CD4-positive, alpha-beta T cell treated with Interleukin-10 for 1 hour (primary cell): ENCODE measurements at places on chromosomes 5 and 9.

GRCh38 chr5:73412597-73412988 lies 36.0 kb downstream of the FOXD1 start:
- DNase-seq, result no peak

GRCh38 chr5:55771175-55771655 lies 33.4 kb downstream of the DDX4 start:
- no peak for DNase-seq

GRCh38 chr9:2066312-2067273 lies 51.4 kb downstream of the SMARCA2 start:
- DNase-seq, result peak; percentile 48

GRCh38 chr5:95986937-95987520 lies 25.4 kb upstream of the ELL2 start:
- DNase-seq, result no peak

DNA sequence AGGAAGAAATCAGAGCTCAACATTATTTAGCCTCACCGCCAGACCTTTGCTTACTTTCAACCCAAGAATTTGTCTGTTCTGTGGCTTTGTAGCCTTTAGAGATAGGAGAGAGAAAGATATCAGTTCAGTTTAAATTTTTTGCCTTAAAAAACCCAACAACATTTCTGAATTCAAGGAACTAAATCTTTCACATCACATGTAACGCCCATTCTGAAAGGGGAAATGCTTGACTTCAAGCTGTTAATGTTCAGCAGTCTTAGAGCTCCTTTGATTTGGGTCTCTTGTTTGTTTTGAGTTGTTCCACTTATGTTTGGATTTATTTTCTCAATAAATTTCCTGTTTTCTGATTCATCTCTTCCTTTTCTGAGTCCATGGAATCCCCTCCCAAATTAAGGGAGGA lies 294.5 kb downstream of the ARHGAP26 start:
- no peak for DNase-seq

DNA sequence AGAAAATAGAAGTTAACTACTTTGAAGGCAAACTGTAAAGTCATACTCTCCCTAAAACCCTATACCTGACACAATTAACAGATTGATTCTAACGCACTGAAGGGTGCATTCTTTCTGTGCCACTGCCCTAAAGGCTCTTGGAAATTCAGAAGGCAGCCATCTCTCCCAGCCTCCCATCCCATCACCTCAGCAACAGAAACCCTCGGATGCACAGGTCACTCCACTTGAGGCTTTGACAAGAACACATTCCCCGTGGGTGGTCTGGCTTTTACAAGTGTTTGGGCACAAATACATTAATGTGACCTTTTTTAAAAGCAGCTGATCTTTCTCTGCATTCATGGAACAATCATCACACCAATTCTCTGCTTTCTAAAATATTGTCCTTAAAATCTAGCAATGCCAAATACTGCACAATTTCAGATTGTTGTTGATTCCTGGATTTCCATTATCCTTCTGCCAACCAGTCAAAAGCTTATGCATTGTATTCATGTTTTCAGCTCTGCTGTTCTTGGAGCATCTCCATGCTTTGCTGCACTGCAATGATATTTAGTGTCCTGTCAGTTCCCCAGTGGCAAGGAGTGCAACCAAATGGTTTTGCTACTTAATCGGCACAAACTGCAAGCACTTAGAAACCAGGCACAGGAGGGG lies 175.6 kb downstream of the TMEM161B start:
- DNase-seq, result no peak

- DNase-seq, result no peak
These were observed 181.9 kb downstream of the RGS3 start for GRCh38 chr9:113645227-113645977.

GRCh38 chr9:30482499-30482898 lies 1901.9 kb upstream of the ACO1 start:
- DNase-seq, result no peak

GRCh38 chr5:3163626-3164025 lies 412.1 kb upstream of the IRX2 start:
- DNase-seq, result no peak

- no peak for DNase-seq
These were observed 21.9 kb upstream of the SPINK14 start for GRCh38 chr5:148146487-148146886.

- no peak for DNase-seq
These were observed 68.9 kb downstream of the SLC1A3 start for GRCh38 chr5:36675282-36675681.

GRCh38 chr5:66129144-66129543 lies 15.0 kb upstream of the SREK1 start:
- DNase-seq, result no peak

GRCh38 chr9:23821375-23822181 lies 4.5 kb downstream of the ELAVL2 start:
- DNase-seq, result no peak

- DNase-seq, result no peak
These were observed 95.0 kb upstream of the RUFY1 start for GRCh38 chr5:179455320-179455719.

GRCh38 chr9:134618833-134619447 lies 22.7 kb upstream of the COL5A1 start:
- DNase-seq, result no peak

GRCh38 chr9:123250504-123250903 lies 17.9 kb downstream of the STRBP start:
- DNase-seq, result no peak

- no peak for DNase-seq
These were observed 429.9 kb downstream of the CAAP1 start for GRCh38 chr9:26462751-26463150.

- peak; percentile 53 for DNase-seq
These were observed 4.6 kb upstream of the UGCG start for GRCh38 chr9:111891910-111892499.

DNA sequence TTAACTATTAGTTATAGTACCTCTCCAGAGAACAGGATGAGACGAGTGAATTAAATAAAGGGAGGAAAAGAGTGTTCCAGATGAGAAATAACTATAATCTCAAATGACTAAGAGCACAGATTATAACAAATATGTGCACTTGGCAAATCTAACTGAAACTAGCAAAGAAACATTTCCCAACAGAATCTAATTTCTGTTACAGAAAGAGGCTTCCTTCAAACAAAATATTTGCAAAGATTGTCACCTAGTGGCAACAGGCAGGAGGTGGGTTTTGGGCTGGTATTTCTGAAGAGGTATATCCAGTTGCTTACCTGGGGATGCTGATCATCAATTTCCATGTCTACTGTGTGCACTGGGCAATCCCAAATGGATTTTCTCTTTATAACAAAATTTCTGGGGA lies 5.6 kb upstream of the SPDL1 start:
- DNase-seq, result no peak

GRCh38 chr5:399296-400281 lies 43.4 kb upstream of the EXOC3 start:
- peak; percentile 36 for DNase-seq

DNA sequence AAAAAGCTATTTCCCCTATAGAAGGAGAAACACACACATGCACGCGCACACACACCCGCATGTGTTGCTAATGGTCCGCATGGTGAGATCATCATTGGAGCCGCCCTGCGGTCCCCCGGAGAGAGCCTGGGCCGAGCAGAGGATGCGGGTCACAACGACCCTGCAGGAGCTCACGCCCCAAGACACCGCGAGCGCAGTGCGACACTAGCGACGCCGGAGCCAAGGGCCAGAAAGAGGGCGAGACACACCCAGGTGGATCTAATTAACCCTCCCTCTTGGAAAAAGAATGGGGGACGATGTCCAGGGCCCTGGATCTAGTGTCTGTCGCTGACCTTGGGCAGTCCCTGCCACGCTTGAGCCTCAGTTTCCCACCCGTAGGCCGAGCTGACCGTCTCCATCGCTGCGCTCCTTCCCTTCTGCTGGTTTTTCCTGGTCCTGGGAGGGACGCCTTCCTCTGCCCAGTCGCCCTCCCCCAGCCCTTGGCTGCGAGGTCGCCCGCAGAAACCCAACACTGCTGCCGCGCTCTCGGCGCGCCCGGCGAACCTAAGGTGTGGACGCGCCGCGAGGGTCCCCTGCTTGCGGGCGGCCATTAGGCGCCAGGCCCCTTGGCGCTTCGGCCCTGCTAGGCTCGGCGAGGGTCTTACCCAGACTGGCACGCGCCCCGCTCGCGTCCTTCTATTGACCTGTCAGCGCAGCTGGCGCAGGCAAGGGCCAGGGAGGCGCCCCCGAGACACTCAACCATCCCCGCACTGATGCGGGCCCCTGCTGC lies 47.5 kb upstream of the RNF20 start:
- no peak for DNase-seq

GRCh38 chr5:57493034-57493433 lies 10.4 kb upstream of the ACTBL2 start:
- DNase-seq, result no peak

DNA sequence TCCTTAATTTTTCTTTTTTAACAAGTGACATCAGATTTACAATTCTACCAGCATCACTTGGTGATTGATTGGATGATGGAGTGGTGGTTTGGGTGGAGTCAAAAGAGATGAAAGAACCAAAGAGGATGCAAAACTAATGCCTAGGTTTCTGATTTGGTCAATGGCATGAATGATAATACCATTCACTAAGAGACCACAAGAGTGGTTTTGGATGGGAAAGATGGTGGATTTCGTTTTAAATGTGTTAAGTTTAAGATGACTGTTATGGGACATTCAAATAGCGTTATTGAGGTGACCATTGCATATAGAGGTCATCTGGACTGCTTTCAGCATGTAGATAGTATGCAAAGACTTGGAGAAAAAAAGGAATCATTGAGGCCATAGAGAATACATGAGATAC lies 3.6 kb downstream of the SMC5 start:
- DNase-seq, result no peak

GRCh38 chr9:93107151-93107824 lies 11.3 kb downstream of the CARD19 start:
- no peak for DNase-seq

GRCh38 chr9:33151007-33151557 lies 16.1 kb downstream of the B4GALT1 start:
- no peak for DNase-seq

GRCh38 chr5:78095125-78095524 lies 199.4 kb downstream of the AP3B1 start:
- DNase-seq, result no peak

- DNase-seq, result no peak
These were observed 238.7 kb downstream of the ZSWIM6 start for GRCh38 chr5:61570767-61571166.

GRCh38 chr5:137203011-137203632 lies 296.0 kb downstream of the SPOCK1 start:
- DNase-seq, result no peak

- no peak for DNase-seq
These were observed 133.3 kb downstream of the MACROH2A1 start for GRCh38 chr5:135265497-135266302.

GRCh38 chr9:124652615-124653393 lies 118.3 kb downstream of the NR6A1 start:
- no peak for DNase-seq

DNA sequence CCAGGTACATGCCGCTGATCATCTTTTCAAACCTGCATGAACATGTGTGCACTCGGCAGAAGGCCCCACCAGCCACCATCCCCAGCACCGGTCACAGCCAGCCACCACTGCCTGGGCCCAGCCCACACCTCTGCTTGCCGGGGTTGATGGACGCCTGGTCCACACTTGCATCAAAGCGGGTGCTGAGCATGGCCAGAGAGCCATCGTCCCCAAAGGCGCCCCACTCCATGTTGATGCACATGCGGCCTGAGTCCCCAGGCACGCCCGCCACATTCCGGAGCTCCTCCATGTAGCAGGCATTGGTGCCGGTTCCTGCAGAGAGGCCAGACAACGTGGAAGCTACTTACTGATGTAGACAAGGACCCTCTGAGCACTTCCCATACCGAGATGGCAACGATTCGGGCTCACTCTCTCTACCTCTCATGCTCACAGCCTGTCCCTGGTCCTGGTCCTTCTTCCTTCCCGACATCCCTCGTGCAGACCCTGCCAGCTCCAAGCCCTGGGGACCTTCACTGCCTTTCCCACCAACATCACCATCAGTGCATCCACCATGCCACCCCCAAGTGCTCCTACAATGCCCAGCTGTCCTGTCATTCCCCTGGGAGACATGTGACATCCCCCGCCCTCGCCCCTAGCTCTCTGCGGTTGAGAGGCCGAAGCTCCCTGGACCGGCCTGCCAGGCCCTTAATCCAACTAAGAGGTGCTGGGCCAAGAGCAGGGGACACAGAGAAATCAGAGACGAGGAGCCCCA lies 17.2 kb downstream of the HK3 start:
- DNase-seq, result no peak

DNA sequence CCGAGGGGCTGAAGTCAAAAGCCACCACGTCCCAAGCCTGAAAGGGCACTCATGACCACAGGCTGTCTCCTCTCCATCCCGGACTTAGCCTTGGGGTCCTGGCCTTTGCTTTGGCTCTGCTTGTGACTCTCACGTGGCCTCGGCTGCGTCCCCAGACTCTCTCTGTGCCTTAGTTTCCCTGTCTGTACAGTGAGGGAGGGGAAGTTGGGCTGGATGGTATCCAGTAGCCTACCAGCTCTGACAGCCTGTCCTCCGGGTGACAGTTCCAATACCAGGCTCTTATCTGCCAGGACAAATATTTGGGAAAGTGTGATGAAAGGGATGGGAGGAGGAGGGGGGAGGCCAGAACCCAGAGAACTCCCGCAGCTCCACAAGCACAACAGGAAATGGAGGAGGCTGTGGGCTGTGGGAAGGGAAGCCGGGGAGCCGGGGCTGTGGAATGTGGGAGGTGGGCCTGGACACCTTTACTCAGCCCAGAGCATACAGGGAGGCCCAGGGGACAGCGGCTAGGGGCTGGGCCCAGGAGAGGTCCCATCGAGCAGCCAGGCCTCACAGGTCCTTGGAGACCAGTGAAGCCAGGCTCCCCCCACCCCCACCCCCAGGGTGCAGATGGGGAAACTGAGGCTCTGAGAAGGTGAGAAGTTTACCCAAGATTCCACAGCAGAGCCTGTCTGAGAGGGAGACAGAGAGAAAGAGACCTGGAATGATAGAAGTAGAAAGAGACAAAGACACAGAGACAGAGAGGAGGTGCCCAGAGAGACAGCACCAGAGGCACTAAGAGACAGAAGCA lies 18.3 kb downstream of the PDGFRB start:
- DNase-seq, result no peak

DNA sequence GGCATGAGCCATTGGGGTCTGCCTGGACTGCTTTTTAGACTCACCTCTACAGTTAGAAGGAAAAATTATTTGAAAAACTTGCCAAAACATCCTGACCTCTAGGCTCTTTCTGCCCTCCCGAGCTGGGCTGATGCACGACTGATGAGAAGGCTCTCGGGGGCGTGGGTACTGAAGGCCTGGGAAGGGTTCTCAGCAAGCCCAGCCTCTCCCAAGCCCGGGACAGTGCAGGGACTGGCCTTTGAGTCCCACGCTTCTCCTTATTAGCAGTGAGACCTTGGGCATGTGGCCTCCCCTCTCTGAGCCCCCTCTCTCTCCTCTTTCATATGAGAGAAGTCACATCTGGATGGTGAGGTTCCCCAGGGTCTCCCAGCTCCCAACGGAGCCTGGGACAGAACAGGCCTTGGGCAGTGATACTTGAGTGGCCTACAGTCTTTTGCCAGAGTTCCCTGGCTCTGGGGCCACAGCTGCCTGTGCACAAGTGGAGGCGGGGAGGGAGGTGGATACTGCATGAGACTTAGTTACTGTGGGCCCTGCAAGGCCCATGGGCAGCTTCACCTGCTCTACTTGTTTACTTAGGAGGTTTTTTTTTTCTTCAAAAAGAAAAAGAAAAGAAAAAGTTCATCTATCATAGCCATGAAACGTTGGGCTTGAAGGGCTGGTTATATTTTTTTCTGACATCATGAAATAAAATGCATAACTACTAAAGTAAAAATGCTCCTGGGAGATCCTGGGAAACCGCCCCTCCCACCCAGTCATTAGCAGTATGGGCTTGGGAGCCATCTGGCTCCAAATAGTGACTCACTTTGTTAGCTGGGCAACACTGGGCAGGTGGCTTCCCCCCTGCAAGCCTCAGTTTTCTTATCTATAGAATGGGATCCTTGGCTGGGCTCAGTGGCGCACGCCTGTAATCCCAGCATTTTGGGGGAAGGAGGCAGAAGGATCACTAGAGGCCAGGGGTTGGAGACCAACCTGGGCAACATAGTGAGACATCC lies 139.4 kb downstream of the GAPVD1 start:
- DNase-seq, result no peak
